Activated CD8-positive, alpha-beta T cell treated with anti-CD3 and anti-CD28 coated beads for 36 hours (primary cell): ENCODE measurements at places on chromosomes 7 and 10. TPM values are rescaled to one million over a fixed set of nuclear protein-coding genes. Genes with fewer than 3 reads are reported as not detected.

Gene RPEL1
- total RNA-seq, result not detected

Gene EVX1
- total RNA-seq, result not detected

Gene DIP2C
- 0.85 TPM for total RNA-seq

Gene CALML5
- total RNA-seq, result not detected

Gene CD36
- not detected for total RNA-seq

Gene COL17A1
- total RNA-seq, result not detected

Gene CLDN3
- not detected for total RNA-seq

Gene CDCA7L
- 101 TPM for total RNA-seq

Gene OR13A1
- not detected for total RNA-seq

Gene HECTD2
- total RNA-seq, result 2.7 TPM

Gene SVOPL
- total RNA-seq, result 0.78 TPM

Gene WASHC2C
- 21.6 TPM for total RNA-seq

Gene FAM20C
- total RNA-seq, result 0.29 TPM

Gene ACHE
- total RNA-seq, result not detected

Gene SMARCD3
- total RNA-seq, result 8.2 TPM

Gene CH25H
- total RNA-seq, result not detected

Gene MET
- 0.16 TPM for total RNA-seq
